ENCODE measurements at places on chromosomes 7 and 10. TPM values are rescaled to one million over a fixed set of nuclear protein-coding genes. Genes with fewer than 3 reads are reported as not detected.

The SPDYE16 gene
- 1.3 TPM for polyA plus RNA-seq

The CTNNA3 gene
- 4.0 TPM for polyA plus RNA-seq

The ADCY1 gene
- 3.8 TPM for polyA plus RNA-seq

The RBP3 gene
- polyA plus RNA-seq, result 0.08 TPM

The PON1 gene
- polyA plus RNA-seq, result 1.2 TPM

The ST8SIA6 gene
- 1.1 TPM for polyA plus RNA-seq

DNA sequence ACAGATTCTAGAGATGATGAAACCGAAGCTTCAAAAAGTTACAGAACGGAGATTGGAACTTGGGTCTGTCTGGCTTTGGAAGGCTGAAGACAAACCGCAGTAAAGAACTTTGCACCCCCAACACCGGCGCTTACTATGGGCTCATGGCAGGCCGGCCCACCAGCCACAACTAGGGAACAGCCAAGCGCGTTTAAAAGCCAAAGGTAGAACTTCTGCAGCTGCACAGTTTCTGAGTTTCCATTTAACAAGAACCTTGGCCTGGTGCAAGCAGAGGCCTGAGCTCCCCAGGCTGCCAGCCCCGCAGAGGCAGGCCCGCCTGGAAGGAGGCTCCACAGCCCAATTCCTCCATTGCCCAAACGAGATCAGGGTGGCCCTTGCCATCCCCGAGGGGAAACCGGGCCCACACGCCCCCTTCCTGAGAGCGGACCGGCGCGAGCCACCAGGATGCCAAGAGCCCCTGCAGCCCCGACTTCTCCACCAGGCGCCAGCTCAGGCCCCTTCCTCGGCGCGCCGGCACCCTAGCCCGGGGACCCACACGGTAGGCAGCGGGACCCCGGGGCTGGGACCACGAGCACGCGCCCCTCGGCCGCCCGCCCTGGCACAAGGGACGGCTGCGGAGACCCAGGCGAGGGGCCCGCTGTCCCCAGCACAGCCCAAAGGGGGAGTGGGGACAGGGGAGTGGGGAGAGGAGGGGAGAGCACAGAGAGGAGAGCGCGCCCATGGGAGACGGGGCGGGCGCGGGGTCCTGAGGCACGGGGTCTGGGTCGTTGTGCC is 566 bp downstream of the MAD1L1 start:
- DNase-seq, result no peak

DNA sequence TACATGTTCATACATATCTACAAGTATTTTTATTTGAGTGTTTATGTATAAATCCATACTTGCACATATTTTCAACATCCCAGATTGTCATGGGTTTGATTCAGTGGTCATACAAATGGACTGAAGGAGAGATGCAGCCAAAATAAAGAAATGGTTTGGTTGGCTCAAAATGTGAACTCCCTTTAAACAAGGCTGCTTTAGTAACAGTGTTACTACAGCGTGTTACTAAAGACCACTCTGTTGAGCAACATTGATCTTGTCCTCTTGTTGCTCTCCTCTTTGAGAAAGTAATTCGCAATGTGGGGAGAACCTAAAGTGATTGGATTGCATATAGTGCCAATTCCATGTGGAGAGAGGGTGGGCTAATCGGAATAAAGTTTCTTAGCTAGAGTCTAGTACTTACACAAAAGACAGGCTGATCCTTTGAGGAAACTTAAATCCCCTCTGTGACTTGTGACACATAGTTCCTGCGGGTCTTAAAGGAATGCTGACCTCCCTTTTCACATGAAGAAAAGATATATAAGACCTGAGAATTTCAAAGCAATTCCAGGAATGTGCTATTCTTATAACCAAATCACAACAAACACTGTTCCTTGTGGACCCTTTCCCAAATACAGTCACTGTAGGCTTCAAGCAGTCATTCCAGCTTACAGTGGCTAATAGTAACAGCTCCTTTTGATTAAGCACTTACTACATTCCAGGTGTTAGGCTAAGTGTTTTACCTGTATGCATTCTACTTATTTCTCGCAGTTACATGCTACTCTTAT is 144.3 kb downstream of the FZD1 start:
- no peak for DNase-seq

- no peak for DNase-seq
Measured at GRCh38 chr10:131180086-131180485, 131.4 kb downstream of the TCERG1L start.

GRCh38 chr7:30647589-30648364 is 34.5 kb downstream of the CRHR2 start:
- no peak for DNase-seq

- no peak for DNase-seq
Measured at GRCh38 chr7:132095111-132095765, 481.0 kb downstream of the PLXNA4 start.

DNA sequence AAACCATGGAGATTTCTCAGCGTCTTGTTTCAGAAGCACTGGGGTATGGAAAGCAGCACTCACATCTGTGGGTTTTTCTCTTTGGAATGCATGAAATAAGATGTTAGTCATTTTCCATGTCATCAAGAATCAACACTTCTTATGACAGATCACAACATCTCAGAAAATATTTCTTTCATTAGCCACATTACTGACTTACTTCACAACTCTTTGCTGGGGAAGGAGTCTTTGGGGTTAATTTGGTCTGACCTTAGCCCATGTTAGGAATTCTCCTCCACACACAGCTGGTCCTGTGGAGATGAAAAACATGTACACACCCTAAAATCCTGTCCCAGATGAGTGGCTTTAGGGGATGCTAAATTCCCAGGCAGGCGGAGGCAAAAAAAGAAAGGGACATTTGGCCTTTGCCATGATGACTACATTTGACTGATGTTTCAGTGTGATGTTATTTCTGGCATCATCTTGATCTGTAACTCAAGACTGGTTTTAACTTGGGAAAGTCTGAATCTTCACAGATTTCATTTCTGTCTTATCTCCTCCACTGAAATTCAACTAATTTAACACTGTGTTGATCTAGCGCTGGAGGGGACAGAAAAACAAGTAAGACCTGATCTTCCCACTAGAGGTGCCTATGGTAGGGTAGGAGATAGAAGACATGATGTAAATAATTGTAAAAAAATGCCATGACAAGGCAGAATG is 363.2 kb downstream of the PRPF18 start:
- DNase-seq, result no peak

DNA sequence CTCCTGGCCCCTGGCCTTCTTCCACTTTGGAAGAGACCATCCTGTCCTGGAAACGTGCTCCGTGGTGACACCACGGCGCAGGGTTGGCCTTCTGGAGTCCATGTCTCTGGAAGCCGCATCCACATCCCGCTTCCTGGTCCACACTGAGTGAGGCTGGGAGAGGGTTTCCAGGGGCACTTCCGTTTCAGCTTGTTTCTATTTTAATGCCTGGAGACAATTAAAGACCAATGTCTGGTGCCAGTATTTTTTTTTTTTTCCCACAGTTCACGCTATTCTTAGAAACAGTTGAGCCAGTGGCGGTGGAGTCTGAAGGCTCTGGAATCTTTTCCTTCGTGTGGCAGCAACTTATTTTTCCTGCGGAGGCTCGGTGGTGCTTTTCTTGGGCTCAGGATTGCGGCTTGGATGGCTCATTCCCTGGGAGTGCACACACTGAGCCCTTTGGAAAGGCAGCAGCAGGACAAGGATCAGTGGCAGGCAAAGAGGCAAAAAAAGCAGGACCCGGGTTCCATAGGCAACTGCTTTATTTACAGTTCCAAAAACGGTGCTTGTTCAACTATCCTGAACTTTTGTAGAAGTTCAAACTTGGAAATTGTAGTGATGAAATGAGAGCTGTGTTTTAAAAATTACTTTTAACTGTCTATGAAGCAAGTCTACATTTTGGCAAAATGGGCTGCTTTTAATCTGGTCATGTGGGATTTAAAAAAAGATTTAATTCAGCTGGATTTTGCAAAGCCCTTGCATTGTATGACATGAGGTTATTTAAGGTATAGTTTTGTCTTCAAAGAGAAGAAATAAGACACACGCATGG is 202.8 kb downstream of the BAMBI start:
- no peak for DNase-seq

DNA sequence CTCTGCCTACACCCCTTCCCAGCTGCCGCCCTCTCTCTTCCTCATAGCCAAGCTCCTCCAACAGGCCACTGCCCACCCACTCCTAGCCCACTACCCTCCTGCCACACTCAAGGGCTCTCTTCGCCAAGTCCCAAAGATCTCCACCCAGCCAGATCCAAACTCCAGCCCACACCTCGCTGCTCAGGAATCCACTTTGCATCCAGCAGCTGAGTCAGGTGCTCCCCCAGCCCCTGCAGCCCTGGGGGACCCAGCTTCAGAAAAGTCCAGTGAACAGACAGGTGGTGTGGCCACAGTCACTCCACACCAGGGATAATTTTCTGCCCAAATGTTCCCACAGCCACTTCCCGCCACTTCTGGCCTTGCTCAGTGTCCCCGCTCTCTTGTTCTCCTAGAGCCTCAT is 10.9 kb downstream of the OGDHL start:
- DNase-seq, result no peak

- DNase-seq, result no peak
Measured at GRCh38 chr7:135194494-135195095, 16.7 kb downstream of the WDR91 start.

- no peak for DNase-seq
Measured at GRCh38 chr7:157271315-157271990, 65.4 kb upstream of the DNAJB6 start.

GRCh38 chr10:126533644-126534043 is 136.8 kb downstream of the C10orf90 start:
- DNase-seq, result no peak

GRCh38 chr7:143259765-143260164 is 3.5 kb upstream of the GSTK1 start:
- DNase-seq, result no peak

GRCh38 chr7:43943417-43944187 is 17.4 kb downstream of the UBE2D4 start:
- DNase-seq, result no peak

GRCh38 chr10:29389935-29390334 is 101.1 kb downstream of the LYZL1 start:
- no peak for DNase-seq

- DNase-seq, result no peak
Measured at GRCh38 chr10:75209086-75209920, 1.3 kb upstream of the VDAC2 start.

- DNase-seq, result no peak
Measured at GRCh38 chr10:49264177-49264677, 34.7 kb upstream of the C10orf71 start.

DNA sequence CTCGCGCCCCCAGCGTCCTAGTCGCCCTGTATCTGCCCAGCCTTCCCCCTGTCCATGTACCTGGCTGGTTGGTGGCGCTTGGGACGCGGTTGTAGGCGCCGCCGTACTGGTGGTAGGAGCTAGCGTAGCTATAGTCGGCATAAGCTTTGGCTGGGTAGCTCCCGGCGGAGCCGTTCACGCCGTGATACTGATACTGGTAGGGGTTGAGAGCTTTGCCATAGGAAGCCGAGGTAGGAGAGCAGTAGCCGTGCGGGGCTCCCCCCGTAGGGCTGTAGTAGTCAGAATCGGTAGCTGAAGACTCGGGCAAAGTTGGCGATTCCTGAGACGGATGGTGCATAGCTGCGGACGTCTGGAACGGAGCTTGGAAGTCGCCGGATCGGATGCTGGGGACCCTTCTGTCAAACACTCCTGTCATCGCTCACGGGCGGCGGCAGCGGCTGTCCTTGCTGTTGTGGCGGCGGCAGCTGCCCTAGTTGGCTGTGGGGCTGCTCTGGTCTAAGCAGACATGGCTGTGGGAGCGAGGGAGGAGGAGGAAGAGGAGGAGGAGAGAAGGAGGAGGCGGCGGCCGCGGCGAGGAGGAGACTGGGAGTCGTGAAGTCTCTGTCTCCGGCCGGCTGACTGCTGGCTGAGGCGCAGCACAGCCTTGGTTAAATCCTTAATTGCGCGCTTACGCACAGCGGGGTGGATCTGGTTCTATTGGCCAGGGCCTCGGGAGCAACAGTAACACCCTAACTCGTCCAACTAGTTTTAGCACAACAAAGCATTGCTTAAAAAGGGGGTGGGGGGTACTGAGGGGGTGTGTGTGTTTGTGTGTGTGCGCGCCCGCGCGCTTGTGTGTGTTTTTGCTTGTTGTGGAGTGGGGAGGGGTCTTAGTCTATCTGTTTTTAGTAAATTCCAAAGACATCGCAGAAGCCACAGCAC is at the start of gene DLX5:
DLX5 (minus strand) TSS at position 623 of the 921 bp plus-strand sequence; CDS start at position 415, 208 bp downstream.
- DNase-seq, result no peak

DNA sequence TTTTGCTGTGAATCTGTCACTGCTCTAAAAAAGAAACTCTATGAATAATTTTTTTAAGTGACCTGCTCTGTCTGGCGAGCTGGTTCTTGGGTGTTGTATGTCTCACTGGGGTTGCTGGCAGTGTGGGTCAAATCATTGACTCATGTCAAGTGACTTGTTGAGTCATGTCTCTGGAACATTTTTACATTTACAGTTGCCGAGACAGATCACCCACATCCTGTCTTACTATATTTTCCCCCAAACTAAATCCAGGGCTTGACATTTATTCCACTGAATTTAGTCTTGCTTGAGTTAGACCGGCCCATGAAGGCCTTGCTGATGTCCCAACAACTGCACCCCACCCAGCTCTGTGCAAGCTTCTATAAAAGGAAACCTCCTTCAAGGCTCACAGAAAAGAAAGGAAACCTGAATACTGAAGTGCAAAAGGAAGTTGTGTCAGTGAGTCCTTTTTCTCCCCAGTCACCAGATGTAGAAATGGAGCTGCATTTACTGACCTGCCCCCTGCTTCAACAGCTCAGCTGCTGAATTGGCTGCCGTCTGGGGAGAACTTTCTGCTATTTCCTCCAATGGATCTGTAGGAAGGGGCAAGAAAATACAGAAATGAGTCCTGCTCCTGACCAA is 290.3 kb downstream of the TNS3 start:
- DNase-seq, result no peak

DNA sequence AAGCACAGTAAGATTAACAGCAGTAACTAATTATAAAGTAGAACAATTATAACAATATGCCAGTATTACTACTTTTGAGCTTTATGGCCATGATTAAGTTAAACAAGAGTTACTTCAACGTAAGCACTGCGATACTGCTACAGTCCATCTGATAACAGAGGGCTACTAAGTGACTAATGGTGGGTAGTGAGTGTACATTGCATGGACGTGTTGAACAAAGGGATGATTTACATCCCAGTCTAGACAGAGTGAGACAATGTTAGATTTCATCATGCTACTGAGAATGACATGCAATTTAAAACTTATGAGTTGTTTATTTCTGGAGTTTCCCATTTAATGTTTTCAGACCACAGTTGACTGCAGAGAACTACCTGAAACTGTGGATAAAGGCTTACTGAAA is 45.6 kb downstream of the TPST1 start:
- DNase-seq, result no peak

DNA sequence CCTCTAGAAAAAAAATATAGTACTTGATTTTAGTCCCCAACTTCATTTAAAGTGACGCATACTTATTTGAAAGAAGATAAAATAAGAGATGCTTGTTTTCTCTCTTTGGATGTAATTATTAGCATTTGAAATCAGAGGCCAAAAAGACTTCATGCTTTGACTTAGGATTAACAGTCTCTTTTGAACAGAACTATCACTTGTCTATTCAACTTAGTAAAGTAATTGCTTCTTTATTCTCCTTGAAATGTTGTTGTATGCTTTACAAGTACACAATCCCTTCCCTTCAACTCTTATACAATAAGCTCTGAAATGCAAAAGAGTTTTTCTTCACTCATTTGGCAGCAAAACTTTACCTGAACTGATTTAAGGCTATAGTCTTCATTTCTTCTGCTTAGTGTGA is 80.8 kb downstream of the HIBADH start:
- DNase-seq, result no peak

Data from right renal cortex interstitium (tissue), 3 donors.